ENCODE measurements at places on chromosomes 6 and 20.

DNA sequence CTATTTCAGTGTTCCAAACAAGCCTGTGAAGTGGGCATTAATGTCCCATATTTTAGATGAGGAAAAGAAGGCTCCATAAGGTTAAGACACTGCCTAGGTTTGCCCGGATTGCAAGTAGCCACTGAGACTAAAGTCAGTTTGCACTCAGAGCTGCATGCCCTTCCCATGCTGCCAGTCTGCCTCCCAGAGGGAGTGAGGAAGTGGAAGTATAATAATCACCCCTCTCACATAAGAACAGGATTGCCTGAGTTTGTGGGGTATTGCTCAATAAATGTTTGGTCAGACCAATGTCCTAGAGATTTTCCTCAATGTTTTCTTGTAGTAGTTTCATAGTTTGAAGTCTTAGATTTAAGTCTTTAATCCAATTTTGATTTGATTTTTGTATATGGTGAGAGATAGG is 43.9 kb upstream of the CLIC5 start:
- no peak for DNase-seq

DNA sequence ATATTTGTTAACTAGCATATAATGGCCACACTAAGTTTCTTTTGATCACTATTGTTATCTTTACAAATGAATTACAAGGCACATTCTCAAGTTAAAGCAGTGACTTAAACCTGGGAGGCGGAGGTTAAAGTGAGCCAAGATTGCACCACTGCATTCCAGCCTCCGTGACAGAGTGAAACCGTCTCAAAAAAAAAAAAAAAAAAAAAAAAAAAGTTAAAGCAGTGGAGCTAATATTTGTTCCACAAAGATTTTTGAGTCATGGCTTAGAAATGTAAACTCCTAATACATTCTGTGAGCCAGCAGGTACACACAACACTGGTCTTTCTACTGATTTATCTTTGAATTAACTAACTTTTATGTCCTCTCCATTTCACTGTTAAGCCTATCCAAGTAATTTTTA is 221.7 kb upstream of the HTR1E start:
- DNase-seq = no peak

DNA sequence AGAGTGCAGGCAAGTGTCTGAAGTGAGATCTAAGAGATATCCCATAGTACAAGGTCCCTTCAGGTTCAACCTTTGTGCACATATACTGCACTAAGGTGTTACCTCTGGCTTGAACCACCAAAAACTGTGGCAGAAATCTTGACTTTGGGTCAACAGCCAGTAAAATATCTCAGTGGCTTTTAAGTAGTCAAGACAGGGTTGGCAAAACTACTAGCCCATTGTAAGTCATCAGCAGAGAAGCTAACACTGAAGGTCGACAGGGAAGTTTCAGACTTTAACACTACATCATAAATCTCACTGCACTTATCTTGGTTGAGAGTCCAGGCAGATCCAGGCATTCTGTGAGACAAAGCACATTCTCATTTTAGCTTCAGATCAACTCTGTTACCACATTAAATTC is 1684.7 kb downstream of the HACE1 start:
- no peak for DNase-seq

GRCh38 chr6:39225946-39226437 is 3.3 kb downstream of the KCNK5 start:
- no peak for DNase-seq

DNA sequence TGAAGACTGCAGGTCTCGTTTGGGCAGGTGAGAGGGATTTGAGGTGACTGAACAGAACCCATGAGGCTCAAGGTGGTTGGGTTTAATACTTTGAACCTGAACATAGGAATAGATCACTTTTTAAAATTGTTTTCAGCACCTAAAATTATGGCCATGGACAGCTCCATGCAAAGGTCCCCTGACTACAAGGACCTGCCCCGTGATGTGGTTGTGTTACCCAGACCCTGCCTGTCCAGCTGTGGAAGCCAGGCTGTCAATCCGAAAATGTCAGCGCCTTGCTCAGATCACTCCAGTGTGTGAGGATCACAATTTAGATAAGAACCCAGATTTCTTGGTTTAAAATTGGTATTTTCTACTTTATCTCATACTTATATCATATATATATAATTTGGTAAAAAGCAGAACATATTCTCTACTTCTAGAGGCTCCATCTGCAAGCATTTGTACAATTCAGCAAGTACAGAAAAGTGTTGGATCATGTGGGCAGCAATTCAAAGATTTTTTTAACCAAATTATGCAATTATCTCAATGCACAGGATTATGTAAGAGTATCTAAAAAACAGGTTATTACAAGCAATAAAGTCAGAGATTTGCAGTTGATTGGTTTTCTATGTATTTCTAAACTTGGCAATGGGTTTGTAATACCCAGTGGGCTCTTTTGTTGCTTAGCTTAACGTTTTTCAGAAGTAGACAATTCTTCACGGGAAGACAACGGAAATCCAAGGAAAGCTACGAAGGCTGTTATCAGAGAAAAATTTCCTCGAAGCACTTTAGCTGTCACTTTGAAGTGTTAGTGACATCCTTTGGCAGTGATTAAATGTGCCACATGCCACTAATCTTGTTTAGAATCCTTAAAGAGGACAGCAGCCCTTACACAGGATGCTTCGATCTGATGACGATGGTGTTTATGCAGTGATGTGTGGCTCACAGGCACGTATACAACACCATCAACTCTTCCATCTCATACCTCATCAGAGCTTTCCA is 24.1 kb upstream of the RPS6KA2 start:
- DNase-seq = no peak

DNA sequence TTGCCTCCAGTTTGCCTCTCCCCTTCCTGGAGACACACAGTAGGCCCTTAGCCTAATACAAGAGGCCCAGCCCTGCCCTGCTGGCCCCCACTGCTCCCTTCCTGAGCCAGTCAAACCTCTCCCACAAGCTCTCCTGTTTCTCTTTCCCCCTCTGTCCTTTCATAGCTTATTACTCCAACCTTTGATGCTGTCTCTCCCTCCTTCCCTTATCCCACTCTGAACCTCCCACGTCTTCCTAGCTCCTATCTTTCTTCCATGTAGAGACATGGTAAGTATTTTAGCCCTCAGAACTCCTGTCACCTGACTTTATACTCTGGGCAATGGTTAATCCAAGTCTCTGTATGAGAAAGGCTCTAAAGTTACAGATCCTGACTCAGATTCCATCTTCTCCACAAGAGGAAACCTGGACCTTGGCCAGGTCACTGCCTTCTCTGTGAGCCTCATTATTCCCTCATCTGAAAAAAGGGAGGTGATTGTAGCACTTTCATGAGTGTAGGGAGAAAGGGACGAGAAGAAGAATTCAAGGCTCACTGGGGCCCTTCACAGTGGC is 6.7 kb downstream of the TGIF2 start:
- no peak for DNase-seq

- no peak for DNase-seq
Observed at GRCh38 chr20:50395251-50395729, 114.9 kb upstream of the PTPN1 start.

DNA sequence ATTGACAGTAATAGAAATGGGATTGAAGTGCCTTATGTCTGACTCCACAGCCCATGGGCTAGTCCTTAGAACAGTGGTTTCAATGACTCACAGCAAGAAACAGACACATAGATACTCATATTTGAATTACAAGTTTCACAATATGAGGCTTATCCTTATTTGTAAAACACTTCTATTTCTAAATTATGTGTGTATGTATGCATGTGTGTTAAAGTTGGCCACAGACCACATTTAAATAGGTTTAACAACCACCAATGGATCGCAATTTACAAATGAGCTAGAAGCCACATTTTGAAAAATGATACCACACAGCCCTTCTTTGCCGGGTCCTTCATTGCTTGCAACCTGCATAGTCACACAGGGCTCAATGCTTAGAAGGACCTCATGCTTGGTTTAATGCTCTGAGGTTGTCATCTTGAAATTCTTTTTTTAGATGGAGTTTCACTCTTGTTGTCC is 157.8 kb upstream of the PREP start:
- no peak for DNase-seq

DNA sequence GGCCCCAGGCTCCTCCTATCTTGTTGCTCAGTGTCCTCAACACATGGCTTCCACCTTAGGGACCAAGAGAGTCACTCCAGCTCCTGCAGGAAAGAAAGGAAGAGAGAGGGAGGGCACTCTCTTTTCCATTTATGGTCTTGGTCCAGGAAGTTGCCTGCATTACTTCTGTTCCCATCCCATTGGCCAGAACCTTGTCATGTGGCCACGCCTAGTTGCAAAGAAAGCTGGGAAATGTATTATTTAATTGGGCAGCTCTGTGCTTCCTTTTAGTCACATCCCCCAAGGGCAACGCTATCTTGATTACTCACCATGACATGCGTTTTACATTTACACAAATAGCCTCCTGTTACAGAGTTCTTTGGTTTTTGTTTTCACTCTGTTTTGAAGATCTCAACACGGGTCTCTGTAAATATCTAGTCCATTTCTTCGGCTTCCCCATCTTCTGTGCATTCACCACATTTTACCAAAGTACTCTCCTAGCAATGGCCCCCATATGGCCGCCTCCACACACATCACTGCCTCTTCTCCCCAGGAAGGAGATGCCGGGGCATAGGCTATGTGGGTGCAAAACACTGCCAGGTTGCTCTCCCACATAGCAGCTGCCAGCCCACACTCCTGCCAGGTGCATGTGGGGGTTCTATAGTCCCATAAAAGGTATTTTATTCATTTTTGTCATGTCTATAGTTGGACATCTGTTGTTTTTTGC is 35.7 kb upstream of the ZMYND8 start:
- DNase-seq = peak; percentile 71

DNA sequence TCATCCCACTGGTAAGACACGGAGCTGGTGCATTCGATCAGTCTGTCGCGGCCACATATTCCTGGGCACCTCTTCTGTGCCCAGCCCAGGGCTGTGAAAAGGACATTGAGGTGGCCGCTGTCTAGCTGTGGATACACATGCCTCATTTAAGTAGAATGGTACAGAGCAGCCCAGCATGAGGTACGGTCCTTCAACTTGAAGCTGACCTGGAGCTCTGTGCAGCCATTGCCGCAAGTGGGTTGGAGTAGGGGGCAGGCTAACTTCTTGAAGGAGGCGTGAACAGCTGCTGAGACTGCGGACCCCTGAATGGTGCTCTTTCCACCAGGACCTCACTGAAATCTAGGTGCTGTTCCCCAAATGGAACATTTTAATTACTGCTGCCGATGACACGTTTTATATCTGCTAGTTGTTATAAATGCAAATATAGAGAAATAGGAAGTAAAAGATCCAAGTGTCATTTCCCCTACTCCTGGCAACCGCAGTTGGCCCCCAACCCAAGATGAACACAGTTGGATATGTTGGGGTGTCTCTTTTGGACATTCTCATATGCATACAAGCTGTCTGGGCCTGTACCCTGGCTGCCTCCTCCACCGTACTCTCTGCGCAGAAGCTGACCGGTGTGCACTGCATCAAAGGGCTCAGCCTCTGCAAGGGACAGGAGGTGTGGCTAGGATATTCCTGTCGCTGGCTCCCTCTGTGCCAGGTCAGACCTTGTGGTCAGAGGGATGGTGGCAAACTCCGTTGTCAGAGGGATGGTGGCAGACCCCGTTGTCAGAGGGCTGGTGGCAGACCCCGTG is 86.1 kb downstream of the CDC5L start:
- DNase-seq = no peak

DNA sequence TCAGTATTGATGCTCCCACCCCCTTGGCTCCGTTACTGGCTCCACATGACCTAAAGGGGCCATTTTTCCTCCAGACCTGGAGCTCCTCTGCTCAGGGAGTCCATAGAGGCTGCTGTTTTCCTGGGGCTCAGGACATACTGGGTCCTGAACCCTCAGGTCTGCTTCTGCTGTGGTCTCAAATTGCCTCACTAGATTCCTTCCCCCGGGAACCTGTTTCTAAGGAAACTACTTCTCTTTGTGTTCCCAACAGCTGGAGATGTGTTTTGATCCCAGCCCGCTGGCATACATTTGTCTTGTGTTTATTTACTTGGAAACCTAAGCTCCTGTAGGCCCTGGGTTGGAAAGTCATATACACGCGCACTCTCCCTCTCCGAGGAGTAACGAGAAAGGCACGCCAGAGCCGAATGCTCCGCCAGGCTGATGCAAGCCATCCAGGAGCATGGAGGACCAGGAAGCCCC is 222.8 kb downstream of the UST start:
- DNase-seq = no peak

DNA sequence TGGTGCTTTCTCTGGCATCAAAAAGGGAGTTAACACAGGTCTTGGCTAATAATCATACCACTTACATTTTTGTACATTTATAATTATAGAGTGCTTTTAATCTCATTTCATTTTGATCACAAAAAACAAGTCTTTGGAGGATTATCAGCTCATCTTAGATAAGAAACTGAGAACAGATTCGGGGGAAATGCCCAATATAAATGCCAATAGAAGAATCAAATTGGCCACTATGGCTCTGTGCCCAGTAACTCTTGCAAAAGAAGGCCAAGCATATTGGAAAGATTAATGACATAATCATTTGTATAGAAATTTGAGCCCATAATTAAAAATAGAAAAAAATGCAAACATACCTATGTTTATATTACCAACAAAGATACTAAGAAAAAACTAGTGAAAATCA is 42.5 kb downstream of the IPCEF1 start:
- no peak for DNase-seq

- no peak for DNase-seq
Observed at GRCh38 chr6:167475947-167476346, 151.1 kb downstream of the TTLL2 start.

DNA sequence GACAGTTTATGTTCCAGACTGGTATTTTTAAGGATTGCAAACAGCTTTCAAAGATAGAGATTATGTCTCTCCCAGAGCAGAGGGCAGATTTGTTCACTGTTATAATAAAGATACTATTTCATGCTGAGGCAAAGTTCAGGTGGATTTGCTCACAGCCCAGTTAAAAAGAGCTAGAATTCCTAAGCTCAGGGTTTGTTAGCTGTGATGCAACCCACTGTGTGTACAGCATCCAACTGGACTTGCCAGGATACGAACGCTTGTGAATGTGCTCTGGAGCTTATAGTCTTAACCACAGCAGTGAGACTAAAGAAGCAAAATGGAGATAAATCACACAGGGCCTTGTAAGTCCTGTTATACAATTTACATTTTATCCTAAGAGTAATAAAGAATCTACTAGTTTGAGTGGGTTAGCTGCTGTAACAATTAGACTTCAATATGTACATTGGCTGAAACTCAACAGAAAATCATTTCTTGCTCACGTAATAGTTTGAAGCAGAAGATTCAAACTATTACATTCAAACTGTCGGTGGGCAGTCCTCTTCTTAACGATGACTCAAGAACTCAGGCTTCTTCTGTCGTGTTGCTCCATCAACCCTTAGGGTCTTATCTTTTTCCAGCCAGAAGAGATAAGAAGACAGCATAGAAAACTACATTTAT is 204.0 kb upstream of the PLN start:
- no peak for DNase-seq

DNA sequence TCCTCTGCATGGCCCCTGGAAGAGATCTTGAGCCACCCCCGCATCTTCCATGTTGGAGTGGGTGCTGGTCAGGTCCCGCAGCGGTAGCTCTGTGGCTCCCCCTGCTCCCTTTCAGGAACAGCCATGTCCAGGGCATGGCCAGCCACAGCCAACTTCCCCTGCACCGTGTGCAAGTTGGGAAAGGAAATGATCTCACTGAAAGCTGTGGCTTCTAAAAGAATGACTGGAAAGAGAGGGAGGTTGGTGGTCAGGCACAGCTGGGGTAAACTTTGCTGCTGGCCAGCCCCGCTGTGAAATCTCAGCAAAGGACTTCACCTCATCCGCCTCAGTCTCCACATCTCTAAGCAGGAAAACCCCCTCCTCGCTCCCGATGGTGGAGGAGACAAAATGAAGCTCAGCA is 153.6 kb upstream of the CST7 start:
- DNase-seq = no peak

All from AG04449 (cell line).